Central memory CD8-positive, alpha-beta T cell (primary cell): ENCODE measurements at places on chromosomes 2 and 18.
A peak's percentile ranks its signal among the peaks of the same experiment; 100 is the strongest.

DNA sequence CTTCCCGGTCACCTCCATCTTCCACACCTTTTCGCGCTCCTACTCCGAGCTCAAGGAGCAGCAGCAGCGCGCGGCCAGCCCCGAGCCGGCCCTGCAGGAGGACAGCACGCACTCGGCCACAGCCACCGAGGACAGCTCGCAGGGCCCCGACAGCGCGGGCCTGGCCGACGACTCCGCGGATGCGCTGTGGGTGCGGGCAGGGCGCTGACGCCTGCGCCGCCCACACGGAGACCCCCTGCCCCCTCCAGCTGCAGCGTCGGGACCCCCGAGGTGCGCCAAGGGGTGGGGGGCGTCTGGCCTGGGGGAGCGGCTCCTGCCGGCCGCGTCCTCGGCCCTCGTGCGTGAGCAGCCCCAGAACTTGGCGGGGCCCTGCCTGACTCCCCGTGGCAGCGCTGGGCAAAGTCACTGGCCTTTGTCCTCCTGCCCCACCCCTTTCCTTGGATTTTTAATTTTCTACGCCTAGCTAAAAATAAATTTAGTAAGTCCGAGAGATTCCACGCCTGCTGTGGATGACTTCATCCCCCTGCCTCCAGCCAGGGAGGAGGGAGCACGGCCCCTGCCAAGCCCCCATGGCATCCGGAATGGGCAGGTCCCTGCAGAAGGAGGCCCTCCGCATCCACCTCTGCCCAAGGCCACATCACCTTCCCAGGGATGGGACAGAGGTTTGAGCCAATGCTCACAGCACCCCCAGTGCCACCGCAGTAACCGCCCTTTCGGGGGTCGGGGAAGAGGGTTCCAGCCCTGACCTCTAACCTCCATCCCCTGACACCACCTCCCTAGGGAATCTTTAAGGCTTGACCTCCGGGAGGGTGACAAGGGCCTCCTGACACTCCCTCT is 51.6 kb downstream of the SLC66A2 start:
- no peak overlapping the region for H3K4me3 ChIP-seq
- H3K27me3 ChIP-seq, result no peaks in the 10 kb centered on the region
- no peak for DNase-seq
- no peak overlapping the region for H3K27ac ChIP-seq
- H3K36me3 ChIP-seq, result peaks cover 9% of the 10 kb centered on the region
- no peaks in the 10 kb centered on the region for H3K4me1 ChIP-seq

DNA sequence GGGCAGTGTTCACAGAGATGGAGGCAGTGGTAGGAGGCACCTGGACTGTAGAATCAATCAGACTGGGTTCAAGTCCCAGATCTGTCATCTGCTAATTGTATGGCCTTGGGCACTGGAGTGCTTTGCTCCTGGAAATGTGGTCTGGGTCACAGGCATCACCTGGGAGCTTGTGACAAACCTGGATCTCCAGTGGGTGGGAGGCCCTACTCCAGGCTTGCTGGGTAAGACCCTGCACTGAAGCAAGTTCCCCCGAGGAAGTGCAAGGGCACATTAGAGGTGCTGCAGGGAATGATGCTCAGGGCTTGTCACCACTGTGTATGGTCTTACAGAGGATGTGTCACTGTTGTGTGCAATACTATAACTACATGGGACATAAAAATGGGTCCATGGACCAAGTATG is 220.5 kb upstream of the ID2 start:
- no peaks in the 10 kb centered on the region for H3K27me3 ChIP-seq
- no peaks in the 10 kb centered on the region for H3K36me3 ChIP-seq
- H3K27ac ChIP-seq, result no peak overlapping the region
- peaks cover 22% of the 10 kb centered on the region for H3K4me1 ChIP-seq
- no peak overlapping the region for H3K4me3 ChIP-seq
- DNase-seq, result no peak

DNA sequence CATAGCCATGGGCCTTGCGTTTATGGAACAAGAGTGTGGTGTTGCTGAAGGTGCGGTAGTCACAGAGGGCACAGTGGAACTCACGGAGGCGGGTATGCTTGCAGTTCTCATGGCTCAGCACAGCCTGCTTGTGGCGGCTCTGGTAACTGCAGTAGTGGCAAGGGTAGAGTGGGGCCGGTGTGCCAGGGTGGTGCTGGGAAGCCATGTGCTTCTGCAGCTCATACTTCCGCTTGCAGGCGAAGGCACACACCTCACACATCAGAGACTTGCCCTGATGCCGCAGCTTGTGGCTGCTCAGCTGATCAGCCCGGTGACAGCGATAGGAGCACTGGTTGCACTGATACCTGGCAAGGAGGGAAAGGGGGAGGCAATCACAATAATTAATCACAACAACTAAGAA is 14.7 kb downstream of the ZNF142 start:
- H3K4me3 ChIP-seq, result no peak overlapping the region
- H3K4me1 ChIP-seq, result peaks cover 10% of the 10 kb centered on the region
- peaks cover 59% of the 10 kb centered on the region for H3K36me3 ChIP-seq
- no peaks in the 10 kb centered on the region for H3K27me3 ChIP-seq

GRCh38 chr2:187434342-187434785 is 13.7 kb downstream of the CALCRL start:
- H3K27ac ChIP-seq, result no peak overlapping the region
- no peaks in the 10 kb centered on the region for H3K4me1 ChIP-seq
- DNase-seq, result no peak
- H3K4me3 ChIP-seq, result no peak overlapping the region
- no peaks in the 10 kb centered on the region for H3K27me3 ChIP-seq
- peaks cover 2% of the 10 kb centered on the region for H3K36me3 ChIP-seq

- H3K4me3 ChIP-seq, result no peak overlapping the region
- H3K36me3 ChIP-seq, result peaks cover 3% of the 10 kb centered on the region
- no peak for DNase-seq
- H3K4me1 ChIP-seq, result no peaks in the 10 kb centered on the region
- no peak overlapping the region for H3K27ac ChIP-seq
Observed at GRCh38 chr2:236843161-236843968, 242.3 kb upstream of the COPS8 start.

DNA sequence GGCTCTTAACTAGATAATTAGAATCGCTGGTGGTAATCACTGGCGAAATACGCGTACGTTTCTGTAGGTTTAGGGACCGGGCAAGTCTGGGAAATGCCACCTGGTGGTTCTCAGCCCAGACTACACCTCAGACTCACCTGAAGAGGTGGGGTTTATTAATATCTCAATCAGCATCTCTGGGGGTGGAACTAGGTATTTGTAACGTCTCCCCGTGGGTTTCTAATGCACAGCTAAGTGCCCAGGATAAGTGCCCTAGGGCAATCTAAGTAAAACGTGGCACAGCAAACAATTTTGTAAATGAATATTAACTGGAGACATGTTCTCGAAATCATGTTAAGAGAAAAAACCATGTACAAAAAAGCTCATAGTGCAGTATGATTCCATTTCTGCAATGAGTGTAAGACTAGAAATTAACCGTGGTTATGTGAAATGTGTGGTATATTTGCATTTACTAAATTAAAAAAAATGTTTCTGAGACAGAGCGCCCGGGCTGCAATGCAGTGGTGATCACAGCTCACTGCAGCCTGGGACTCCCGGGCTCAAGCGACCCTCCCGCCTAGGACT is 760 bp upstream of the CNOT11 start:
- peak overlapping the region; percentile 98 for H3K4me3 ChIP-seq
- peaks cover 23% of the 10 kb centered on the region for H3K36me3 ChIP-seq
- no peaks in the 10 kb centered on the region for H3K27me3 ChIP-seq
- DNase-seq, result no peak

DNA sequence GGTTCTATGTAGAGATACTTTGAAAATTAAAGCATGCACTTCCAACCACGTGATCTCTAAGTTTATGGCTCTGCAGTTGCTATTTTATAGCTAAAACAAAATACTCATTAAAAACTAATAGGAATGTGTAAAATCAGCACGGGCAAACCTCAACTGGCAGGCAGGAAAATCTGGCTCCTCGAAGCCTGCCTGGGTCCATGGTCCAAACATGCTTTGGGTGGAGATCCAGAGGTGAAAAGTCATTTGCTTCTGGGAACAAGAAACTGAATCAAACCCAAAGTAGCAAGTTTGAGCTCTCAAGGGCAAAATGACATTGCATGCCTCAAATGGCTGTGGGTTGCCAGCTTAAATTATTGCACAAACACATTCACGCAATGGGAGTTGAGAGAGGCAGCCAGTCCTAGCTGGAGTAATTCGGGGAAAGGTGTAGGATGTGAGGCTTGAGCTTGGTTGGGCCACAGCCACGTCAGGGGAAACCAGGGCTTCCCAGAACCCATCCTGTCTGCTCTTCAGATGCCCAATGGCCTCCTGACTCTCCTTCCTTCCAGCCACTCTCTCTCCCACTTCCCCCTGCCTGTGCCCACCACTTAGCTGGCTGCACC is 75.2 kb upstream of the LCLAT1 start:
- no peak overlapping the region for H3K4me3 ChIP-seq
- H3K27ac ChIP-seq, result no peak overlapping the region
- H3K36me3 ChIP-seq, result no peaks in the 10 kb centered on the region
- no peaks in the 10 kb centered on the region for H3K4me1 ChIP-seq

GRCh38 chr18:10217211-10217610 is 237.2 kb upstream of the APCDD1 start:
- peaks cover 14% of the 10 kb centered on the region for H3K27me3 ChIP-seq
- H3K4me3 ChIP-seq, result no peak overlapping the region
- no peak for DNase-seq
- H3K36me3 ChIP-seq, result no peaks in the 10 kb centered on the region
- H3K27ac ChIP-seq, result no peak overlapping the region
- no peaks in the 10 kb centered on the region for H3K4me1 ChIP-seq

GRCh38 chr2:221200184-221200839 is 371.8 kb downstream of the EPHA4 start:
- H3K27me3 ChIP-seq, result peaks cover 16% of the 10 kb centered on the region
- no peak for DNase-seq
- H3K36me3 ChIP-seq, result no peaks in the 10 kb centered on the region

DNA sequence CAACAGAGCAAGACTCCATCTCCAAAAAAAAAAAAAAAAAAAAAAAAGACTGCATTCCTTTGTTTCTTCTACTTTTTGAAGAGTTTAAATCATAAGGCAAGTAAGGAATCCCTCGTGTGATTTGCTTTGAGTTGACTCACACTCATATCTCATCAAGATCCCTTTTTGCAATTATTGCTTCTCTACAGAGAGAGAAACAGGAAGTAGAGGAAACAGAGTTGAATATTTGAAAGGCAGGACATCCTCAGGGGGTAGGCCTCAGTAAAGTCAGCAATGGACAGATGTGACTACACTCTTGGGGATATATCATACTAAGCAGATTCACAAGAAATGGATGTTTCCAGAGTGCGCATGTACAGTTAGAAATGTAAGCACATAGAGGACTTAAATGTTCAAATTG is 11.2 kb upstream of the EFR3B start:
- H3K27ac ChIP-seq, result no peak overlapping the region
- H3K27me3 ChIP-seq, result peaks cover 9% of the 10 kb centered on the region
- H3K36me3 ChIP-seq, result no peaks in the 10 kb centered on the region
- no peak overlapping the region for H3K4me3 ChIP-seq

- no peak overlapping the region for H3K4me3 ChIP-seq
- no peaks in the 10 kb centered on the region for H3K4me1 ChIP-seq
- DNase-seq, result no peak
- no peak overlapping the region for H3K27ac ChIP-seq
- H3K27me3 ChIP-seq, result no peaks in the 10 kb centered on the region
Observed at GRCh38 chr2:54285451-54285850, 29.4 kb upstream of the TSPYL6 start.

DNA sequence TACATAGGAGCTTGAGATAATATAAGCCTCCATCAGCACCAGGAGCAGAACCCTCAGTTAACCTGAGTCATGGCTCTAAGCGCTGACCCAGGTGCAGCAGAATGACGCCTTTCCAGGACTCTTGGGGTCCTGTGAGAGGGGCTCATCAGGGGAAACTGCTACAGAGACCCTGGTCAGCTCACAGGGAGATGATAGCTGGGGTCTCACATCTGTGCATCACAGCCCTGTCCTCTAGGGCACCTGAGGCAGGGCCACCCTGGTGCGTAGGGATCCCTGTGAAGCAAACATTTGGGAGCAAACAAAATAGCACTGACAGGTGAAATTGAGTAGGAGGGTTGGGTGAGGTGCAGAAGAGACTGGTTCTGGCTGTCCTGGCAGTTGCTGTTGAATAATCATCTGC is 219.2 kb downstream of the SH3RF3 start:
- H3K27ac ChIP-seq, result no peak overlapping the region
- no peaks in the 10 kb centered on the region for H3K27me3 ChIP-seq
- H3K36me3 ChIP-seq, result no peaks in the 10 kb centered on the region
- no peak for DNase-seq
- no peak overlapping the region for H3K4me3 ChIP-seq

- H3K27ac ChIP-seq, result no peak overlapping the region
- peaks cover 61% of the 10 kb centered on the region for H3K27me3 ChIP-seq
- DNase-seq, result no peak
- no peak overlapping the region for H3K4me3 ChIP-seq
Observed at GRCh38 chr18:63570721-63571120, 16.4 kb upstream of the SERPINB13 start.

GRCh38 chr2:221563270-221563985 is 8.7 kb downstream of the EPHA4 start:
- peaks cover 18% of the 10 kb centered on the region for H3K36me3 ChIP-seq
- no peaks in the 10 kb centered on the region for H3K27me3 ChIP-seq
- DNase-seq, result no peak
- peaks cover 27% of the 10 kb centered on the region for H3K4me1 ChIP-seq
- no peak overlapping the region for H3K4me3 ChIP-seq
- H3K27ac ChIP-seq, result no peak overlapping the region

DNA sequence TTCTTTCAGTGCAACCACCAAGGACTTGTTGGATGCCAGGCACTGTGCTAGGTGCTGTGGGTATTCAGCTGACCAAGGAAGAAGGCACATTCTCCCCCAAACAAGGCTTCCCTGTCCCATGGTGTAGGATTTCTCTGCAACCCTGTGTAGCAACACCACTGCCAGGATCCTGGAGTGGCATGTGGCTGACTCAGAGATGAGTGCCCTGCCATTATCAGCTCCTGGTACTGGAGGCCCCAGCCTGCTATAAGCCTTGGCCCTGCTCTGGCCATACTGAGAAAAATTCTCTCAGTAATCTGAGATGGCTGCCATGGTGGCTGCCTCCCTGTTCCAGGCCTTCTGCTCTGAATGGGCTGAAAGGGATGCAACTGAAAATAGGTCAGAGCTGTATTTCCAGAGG is 4.3 kb downstream of the SMYD5 start:
- peaks cover 25% of the 10 kb centered on the region for H3K4me1 ChIP-seq
- H3K27me3 ChIP-seq, result no peaks in the 10 kb centered on the region
- H3K4me3 ChIP-seq, result no peak overlapping the region
- peaks cover 8% of the 10 kb centered on the region for H3K36me3 ChIP-seq
- no peak for DNase-seq

- H3K36me3 ChIP-seq, result no peaks in the 10 kb centered on the region
- no peaks in the 10 kb centered on the region for H3K4me1 ChIP-seq
- no peak overlapping the region for H3K27ac ChIP-seq
- DNase-seq, result no peak
- H3K27me3 ChIP-seq, result peaks cover 21% of the 10 kb centered on the region
- H3K4me3 ChIP-seq, result no peak overlapping the region
Observed at GRCh38 chr2:202025816-202026215, 7.8 kb upstream of the FZD7 start.
